ENCODE measurements at places on chromosomes 3 and 15.
A peak's percentile ranks its signal among the peaks of the same experiment; 100 is the strongest.

GRCh38 chr3:149402481-149402880 is 25.0 kb upstream of the TM4SF1 start:
- DNase-seq: no peak

DNA sequence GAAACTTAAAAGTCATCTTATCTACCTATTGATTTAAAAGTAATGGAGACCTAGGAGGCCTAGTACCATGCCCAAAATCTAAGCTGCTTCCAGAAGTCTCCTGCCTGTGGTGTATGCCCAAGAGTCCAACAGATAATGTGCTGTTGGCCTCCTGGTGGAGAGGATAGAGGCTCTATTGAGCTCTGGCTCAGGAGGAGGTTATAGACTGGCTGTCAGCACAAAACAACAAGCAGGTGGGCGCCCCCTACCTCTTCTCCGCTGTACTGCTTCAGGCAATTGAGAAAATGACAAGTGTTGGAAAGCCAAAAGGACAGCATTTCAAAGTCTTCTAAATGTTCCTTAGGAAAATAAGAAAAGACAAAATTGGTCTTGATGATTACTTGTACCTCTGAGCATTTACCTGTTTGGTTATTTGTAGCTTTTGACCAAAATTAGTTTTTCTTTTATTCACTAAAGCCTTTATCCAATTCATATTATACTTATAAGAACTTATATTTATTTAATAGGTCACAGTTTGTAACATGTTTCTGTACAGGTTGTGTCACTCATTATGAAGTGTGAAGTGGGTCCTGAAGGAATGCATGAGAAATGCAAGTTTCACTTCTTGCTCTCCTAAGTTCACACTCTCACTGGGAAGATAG is 17.2 kb upstream of the GNB5 start:
- DNase-seq: peak; percentile 68

- DNase-seq: peak; percentile 97
Observed at GRCh38 chr15:85618956-85619491, 175.7 kb downstream of the KLHL25 start.

GRCh38 chr15:39156166-39156565 is 424.7 kb upstream of the THBS1 start:
- peak; percentile 72 for DNase-seq

Data from fibroblast of skin of right quadriceps (primary cell).